ENCODE measurements at places on chromosomes 2 and 18.

- no peak for DNase-seq
Observed at GRCh38 chr18:55405893-55406406, 182.0 kb downstream of the TCF4 start.

DNA sequence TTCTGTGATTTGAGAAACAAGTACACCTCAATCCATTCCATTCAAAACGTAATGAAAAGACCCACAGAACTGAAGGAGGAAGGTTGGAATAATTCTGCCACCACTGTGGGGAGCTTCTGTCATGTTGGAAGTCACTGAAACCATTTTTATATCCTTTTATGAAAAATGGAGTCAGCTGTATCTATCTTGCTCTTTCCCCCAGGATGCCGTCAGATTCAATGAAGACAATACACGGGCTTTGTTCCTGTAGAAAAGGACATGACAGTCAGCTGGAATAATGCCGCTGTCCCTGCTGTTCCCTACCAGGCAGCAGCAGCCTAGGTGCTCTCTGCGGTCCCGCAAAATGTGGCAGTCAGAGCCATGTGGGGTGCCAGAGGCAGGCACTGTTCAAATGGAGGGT, 52.5 kb upstream of the APCDD1 start:
- DNase-seq = no peak

GRCh38 chr2:45469314-45470099, 141.6 kb downstream of the SRBD1 start:
- DNase-seq = peak; percentile 12

DNA sequence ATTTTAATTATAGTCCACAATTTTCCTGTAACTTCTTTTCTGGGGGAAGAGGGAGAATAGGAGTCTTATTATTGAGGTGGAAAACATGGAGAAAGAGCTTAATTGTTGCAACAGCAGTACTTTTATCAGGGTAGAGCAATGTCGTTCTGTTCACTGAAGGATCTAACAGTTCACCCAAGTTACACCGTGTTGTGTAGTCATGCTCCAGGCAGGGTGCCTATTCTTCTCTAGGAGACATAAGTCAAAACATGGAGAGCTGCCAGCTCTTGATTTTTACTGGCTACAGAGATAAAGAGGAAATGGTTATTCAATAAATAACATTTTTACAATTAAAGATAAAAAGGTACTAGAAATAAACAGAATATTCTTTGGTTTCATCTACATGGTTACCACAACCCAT, 594.3 kb upstream of the NETO1 start:
- no peak for DNase-seq

- no peak for DNase-seq
Observed at GRCh38 chr18:48947560-48947959, 3.2 kb downstream of the SMAD7 start.

DNA sequence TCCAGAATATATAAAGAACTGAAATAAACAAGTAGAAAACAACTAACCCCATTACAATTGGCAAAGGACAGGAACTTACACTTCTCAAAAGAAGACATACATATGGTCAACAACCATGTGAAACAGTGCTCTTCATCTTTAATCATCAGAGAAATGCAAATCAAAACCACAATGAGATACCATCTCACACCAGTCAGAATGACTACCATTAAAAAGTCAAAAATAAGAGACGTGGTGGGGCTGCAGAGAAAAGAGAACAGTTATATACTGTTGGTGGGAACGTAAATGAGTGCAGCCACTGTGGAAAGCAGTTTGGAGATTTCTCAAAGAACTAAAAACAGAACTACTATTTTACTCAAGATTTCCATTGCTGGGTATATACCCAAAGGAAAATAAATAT, 1696.3 kb upstream of the TMEFF2 start:
- DNase-seq = no peak

DNA sequence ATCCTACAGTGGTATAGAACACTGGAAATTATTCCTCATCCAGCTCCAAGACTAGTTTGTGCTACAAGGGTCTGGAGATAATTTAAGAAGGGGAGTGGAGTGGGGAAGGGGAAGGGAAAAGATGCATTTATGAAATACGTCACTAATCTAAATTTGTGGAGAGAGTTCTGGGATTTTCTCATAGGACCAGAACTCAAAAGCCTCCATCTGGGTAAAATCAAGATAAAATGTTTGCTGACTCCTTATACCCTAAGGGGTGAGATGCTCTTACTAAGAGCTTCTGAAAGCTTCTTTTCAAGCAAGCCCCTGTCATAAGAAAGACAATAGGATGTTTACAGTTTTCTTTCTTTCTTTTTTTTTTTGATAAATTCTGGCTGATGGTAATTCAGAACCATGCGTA, 88.5 kb upstream of the RBMS1 start:
- DNase-seq = no peak

GRCh38 chr2:38863061-38863695, 12.6 kb downstream of the DHX57 start:
- DNase-seq = no peak
